Fibroblast of skin of abdomen (primary cell): ENCODE measurements at places on chromosomes 6 and 20.

DNA sequence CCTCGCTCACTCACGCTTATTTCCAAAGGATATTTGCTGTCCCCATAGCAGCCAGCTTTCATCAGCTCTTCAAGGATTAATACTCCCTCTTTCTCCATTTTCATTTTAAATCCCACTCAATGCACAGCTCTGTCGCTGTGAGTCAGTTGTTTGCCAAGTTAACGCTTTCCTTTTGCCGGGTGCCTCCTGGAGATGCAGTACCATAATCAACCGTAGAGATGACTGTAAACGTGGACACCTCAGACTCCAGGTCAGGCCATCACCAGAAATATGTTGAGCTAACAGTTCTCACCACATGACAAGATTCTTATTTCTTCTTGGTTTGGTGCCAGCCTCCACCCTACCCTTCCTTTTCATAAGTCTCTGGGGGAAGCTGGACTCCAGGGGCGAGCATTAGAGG is 66.6 kb upstream of the TAB2 start:
- no peak for DNase-seq

DNA sequence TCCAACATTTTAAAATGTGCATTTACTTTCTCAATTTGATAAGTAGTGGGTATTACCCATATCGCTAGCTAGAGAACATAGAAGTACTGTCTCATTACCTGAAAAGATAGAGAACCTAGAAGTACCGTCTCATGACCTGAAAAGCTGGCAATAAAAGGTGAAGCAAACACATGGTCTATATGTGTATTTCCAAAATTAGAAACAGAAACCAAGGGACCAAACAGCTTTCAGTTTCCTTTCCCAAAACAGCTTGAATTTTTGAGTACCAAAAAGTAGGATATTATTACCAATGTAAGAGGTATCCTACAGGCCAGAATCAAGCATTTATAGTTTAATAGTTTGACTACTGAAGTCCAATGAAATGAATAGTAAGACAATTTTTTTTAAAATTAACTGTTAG is 77.2 kb downstream of the KIF13A start:
- no peak for DNase-seq

DNA sequence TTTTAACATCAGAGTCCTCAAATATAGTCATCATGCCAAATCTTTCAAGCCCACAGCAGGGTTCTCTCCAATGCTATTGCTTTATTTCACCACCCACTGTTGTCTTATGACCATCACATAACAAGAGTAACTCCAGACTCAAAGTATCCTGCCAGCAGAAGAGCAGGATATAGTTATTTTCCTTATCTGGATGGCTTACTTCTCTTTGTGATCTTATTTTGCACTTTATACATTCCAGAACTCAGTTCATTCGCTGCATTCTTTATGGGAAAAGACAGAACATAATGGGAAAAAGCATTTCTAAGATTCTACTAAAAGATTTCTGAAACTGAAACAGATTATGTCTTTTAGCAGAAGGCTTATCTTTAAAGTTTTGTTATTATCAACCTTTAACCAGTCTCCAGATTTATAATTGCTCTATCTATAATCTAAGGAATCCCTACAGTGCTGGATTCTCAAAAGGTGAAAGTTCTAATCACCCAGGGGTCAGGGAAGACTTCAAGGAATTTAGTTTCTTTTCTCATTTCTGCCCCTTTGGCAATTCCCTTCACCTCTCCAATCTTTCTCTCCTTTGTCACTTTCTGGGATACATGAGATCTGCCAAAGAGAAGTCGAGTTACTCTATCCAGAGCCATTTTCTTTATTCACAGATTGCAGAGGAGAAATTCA is 190.4 kb downstream of the TPBG start:
- DNase-seq: no peak

- DNase-seq: no peak
These were observed 7.9 kb downstream of the RMND1 start for GRCh38 chr6:151443911-151444621.

DNA sequence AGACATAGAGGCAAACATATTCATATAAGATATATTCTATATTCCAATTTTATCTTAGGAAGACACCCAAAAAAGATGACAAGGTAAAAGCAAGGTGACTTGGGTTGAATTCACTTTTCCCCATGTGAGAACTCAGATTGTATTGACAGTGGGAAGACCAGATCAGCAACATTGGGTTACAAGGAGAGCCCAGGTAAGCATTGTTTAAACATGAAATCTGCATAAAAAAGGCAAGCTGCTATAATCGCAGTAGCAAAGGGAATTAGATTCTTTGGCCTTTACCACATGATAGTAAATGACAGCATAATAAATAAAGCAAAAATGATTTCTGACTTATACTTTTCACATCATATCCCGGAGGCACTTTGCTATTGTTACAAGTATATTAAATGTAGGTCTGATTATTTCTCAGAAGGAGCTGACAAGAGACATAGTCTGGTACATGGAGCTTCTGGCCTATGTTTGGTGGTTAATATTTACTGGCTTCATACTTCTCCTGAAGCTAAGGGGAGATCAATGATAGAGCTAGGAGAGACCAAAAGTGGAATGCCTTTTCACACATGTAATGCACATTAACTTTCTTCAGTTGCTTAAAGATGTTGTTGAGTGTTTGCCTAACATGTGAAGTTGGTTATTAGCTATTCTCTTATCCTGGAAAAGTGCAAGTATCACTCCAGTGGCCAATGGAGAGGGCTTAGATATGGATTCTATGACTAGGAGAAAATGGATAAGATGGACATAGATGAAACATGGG is 53.1 kb upstream of the EEF1E1 start:
- no peak for DNase-seq

DNA sequence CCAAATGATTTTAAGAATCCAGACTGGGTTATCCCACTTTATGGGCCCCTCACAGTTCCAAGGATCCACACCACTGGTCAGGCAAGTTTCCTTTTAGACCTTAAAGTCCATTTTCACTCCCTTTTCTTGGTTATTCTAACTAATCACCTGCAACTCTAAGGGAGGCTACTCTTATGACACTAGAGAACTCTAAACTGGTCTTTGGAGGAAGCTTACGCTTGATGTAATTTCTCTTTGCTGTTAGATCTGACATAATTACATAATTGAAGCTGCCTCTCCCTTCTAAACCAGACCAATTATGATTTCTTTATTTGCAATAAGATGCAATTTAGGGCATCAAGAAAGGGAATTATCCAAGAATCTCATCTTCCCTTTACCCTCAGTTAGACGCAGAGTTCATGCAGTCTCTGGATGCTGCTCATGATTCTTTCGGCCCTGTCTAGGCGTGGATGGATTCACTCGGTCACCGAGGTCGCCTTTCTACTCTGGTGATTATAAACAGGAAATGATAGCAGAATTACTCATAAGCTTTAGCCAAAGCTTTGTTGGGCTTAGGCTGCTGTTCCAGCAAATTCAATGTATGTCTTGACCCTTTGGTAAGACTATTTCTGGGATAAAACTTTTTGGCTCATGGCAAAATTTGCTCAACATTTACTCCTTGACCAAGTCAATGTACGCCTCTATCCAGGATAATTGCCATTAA is 166.4 kb upstream of the PRND start:
- DNase-seq: peak; percentile 51

- no peak for DNase-seq
These were observed 256.9 kb downstream of the CDH26 start for GRCh38 chr20:60214901-60215815.

DNA sequence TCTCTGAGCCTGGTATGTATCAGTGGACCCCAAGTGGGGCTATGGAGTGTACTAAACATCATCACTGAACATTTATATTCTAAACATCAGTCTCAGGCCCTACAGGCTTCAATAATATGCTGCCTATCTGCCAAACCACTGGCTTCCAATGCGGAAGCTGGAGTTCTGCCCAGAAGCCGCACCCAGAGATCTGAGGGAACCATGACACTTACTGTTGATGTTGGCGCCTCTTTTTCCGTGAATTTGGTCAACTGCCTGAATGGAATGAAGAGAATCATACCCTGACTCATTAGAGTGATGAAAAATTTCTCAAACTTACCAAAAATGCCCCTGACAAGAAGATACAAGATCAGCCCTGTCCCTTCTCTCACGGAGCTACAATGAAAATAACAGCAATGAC is 66.2 kb downstream of the SLC22A23 start:
- peak; percentile 92 for DNase-seq

GRCh38 chr20:53829724-53830521 is 236.3 kb upstream of the ZNF217 start:
- DNase-seq: peak; percentile 64

DNA sequence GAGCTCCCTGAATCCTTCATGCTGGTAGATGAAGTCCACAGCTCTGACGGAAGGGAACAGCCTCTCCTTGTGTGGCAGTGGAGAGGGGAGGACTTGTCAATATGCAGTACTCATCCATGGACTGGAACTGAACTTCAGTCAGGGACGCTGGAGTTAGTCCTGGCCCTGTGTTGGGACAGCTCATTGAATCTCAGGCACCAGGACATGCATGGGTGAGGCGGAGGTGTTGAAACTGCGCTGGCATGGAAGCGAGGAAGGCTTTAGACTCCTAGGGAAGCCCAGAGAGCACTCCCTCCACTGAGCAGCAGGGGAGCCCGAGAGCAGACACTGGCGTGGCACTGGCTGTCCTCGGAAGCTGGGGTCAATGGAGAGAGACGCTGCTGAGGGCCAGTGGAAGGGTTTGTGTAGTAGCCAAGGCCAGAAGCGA is 161.3 kb upstream of the GGTLC1 start:
- DNase-seq: no peak

GRCh38 chr6:140576004-140576555 is 1201.6 kb upstream of the CITED2 start:
- DNase-seq: no peak

GRCh38 chr6:125742464-125743120 is 6.8 kb upstream of the HEY2 start:
- no peak for DNase-seq
